ENCODE measurements at places on chromosomes 13 and 19.

DNA sequence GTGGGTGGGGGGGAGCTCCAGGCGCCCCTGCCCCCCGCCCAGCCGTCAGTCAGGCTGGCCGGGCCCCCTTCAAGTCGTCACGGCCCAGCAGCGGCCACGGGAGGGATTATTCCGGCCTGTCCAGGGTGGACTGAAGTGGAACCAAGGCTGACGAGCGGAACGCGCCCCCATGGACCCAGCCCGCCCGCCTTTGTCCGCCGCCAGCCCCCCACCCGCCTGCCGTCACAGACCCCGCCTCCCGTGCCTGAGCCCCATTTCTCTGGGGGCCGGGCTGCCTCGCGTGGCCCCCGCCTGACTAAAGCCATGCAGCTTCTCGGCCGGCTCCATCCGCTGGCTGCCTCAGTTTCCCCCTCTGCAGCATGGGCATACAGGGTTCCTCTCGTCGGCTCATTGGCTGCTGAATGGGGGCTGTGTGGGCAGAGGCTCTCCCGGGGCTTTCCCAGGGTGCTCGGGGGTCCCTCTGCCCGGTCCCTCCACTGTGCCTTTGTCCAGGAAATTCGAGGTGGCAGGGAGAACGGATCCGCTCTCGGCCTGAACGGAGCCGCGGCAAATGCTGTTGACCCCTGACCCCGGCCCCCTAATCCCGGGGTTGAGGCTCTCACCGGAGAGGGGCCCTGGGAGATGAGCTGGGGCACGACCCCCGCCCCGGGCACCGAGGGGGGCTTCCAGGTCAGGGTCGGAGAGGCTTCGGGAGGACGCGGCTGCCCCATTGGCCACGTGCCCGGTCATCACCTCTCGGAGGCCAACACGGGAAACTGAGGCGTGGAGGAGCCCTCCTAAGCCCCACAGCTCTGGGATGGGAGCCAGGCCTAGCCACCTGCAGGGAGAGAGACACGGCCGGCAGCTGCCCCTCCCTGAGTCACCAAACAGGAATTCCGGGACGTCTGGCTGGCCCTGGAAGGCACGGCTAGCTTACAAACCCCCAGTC, 27.4 kb downstream of the EFNA2 start:
- no peak for DNase-seq

DNA sequence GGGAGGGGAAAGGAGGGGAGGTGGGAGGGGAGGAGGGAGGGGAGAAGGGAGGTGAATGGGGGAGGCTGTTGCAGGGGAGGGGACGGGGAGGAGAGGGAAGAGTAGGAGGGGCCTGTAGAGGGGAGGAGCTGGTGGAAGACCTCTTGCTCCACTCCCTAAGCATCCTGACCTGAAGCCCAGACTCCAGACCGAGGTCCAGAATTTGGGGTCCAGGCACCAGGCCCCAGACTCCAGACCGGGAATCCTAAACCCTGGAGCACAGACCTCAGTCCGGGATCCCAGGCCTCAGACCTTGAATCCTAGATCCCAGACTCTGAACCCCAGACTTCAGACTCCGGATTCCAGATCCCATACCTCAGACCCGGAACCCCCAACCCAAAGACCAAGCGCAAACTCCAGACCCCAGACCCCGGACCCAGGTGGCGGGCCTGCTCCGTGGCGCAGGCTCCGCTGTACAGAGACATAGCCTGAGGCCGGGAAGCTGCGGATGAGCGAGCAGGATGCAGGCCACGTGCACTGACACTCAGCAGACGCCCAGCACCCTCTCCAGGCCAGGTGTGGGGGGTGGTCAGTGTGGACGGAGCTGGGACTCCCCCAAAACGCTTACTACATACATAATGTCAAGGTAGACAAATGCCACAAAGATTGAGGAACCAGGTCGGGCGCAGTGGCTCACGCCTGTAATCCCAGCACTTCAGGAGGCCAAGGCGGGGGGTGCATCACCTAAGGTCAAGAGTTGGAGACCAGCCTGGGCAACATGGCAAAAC, 710 bp upstream of the BTBD2 start:
- no peak for DNase-seq

GRCh38 chr13:45456196-45456972, 8.4 kb upstream of the COG3 start:
- DNase-seq, result no peak

DNA sequence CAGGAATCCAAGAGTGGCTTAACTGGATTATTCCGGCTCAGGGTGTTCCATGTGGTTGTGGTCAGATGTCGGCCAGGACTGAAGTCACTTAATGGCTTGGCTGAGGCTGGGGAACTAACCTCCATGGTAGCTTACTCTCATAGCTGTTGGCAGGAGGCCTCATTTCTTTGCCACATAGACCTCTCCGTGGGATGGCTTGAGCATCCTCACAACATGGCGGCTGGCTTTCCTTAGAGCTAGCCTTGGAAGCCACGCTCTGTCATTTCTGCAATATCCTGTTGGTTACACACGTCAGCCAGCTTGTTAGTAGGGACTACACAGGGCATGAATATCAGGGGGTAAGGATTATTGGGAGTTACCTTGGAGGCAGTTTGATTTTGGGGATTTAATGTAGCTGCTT, 5.1 kb downstream of the CRX start:
- DNase-seq, result no peak

- DNase-seq, result no peak
Measured at GRCh38 chr19:18107235-18107634, 9.7 kb downstream of the MAST3 start.

GRCh38 chr19:12052497-12053169, at the start of gene ZNF878:
TSS of gene ZNF878 (minus strand) at chr19:12052961. CDS start at chr19:12052801, 160 bp downstream.
- DNase-seq, result no peak

DNA sequence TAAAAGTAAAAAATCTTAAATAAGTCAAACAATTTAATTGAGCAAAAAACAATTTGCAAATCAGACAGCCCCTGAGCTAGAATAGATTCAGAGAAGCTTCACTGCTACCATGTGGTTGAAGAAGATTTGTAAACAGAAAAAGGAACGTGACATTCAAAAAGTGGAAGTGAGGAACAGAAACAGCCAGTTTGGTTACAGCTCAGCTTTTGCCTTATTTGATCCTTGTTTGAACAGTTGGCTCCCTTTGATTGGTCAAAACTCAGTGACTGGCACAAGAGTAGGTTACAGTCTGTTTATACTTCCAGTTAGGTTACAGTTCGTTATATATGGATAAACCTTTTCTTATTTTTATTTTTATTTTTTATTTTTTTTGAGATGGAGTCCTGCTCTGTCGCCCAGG, 5.8 kb downstream of the ZNF221 start:
- DNase-seq, result no peak

DNA sequence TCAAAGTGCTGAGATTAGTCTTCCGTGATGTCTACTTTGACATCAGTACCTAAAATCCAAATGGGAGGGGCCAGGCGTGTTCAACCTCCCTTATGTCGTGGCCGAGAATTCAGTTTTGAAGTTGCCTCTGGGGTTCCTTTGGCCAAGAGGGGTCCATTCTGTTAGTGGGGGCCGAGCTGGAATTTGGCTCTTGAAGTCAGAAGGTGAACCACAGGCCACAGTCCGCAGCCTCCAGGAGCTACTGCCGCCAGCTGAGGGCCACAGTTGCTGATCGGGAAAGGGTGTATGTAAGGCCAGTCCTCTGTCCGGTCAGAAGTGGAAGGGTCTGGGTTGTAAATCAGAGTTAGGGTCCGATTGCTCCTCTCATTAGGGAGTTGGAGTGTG, 31.0 kb downstream of the ATP11A start:
- DNase-seq, result no peak

DNA sequence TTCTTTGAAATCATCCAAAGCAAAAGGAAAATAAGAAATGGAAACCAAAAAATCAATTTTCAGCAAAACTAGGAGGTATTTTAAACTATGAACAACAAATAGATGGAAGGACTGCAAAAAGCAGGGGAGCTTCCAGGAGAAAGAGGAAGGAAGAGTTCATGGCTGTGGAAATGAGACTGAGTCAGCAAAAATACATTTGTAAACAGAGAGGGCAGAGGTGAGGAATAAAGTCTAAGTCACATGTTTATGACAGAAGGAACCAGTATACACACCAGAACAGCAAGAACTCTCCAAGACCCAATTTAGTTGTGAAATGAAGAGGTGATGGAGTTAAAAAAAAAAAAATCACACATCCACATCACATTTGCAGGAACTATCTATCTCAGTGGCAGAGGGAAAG, 69.6 kb downstream of the RNASEH2B start:
- DNase-seq, result no peak

- DNase-seq, result no peak
Measured at GRCh38 chr13:33453936-33454335, 168.4 kb upstream of the STARD13 start.

DNA sequence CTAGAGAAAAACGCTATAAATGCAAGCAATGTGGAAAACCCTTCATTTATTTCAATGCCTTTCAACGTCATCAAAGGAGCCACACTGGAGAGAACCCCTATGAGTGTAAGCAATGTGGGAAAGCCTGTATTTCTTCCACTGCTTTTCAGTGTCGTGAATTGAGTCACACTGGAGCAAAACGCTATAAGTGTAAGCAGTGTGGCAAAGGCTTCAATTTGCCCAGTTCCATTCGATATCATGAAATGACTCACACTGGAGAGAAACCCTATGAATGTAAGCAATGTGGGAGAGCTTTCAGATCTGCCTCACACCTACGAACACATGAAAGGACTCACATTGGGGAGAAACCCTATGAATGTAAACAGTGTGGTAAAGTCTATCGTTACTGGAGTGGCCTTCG, 27.4 kb downstream of the ZNF20 start:
- no peak for DNase-seq

DNA sequence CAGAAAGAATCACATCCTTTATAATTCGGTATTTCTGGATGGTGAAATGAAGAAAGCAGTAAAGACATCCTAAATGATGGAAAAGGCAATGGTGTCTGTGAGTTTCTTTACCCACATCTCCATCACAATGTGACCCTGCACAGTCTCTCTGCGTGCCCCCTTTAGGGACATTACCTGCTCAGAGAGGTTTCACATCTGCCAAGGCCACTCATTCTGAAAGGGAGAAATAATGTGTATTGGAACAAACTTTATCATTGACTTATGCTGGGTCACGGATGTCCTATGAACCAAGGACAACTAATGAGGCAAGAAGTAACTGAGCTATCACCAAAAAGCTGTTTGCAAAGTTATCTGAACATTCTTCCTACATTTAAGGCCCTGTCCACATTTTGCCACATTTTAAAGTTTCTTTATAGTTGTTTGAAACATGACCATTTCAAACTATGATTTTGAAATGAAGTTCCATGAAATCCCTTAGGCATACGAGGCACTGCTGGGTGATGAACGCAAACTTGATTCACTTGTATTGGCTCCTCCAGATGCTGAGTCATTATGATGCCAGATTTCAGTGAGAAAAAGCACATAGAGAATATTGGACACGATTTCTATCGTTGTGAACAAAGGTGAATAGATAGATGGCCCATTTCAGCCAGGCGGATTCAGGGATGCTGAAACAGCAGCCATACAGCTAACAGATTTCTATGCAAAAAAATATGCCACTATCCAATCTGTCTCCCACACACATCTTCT, 63.5 kb upstream of the HMGB1 start:
- DNase-seq, result no peak

- DNase-seq, result peak; percentile 14
Measured at GRCh38 chr13:29901710-29902631, 51.6 kb upstream of the UBL3 start.

GRCh38 chr13:68078874-68079273, 848.7 kb upstream of the PCDH9 start:
- DNase-seq, result no peak

DNA sequence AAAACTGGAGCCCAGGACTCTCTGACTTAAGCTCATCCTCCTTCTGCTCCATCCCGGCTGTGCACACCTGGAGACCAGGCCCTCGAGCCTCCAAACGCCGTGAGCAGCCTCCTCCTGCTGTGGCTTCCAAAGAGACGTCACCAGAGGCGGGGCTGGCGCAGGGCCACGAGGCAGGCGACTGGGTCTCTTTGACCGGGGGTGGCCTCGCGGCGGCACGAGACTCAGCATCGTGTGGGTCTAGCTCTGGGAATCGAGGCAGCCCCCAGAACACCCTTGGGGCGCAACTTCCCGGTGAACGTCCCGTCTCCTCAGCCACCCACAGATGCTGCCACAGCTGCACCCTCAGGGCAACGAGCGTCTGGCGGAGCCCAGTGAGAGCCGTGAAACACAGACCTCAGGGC, 22.8 kb downstream of the RASA3 start:
- DNase-seq, result no peak

GRCh38 chr19:4267901-4268815, 10.9 kb upstream of the SHD start:
- DNase-seq, result no peak

GRCh38 chr13:101139081-101139480, 277.2 kb downstream of the NALCN start:
- DNase-seq, result no peak

- DNase-seq, result no peak
Measured at GRCh38 chr19:51142119-51142518, at the start of gene SIGLEC7. TSS of gene SIGLEC7 (plus strand) at chr19:51142301. CDS start at chr19:51142370, 69 bp downstream.

- DNase-seq, result no peak
Measured at GRCh38 chr13:61339054-61339621, 76.5 kb downstream of the PCDH20 start.

DNA sequence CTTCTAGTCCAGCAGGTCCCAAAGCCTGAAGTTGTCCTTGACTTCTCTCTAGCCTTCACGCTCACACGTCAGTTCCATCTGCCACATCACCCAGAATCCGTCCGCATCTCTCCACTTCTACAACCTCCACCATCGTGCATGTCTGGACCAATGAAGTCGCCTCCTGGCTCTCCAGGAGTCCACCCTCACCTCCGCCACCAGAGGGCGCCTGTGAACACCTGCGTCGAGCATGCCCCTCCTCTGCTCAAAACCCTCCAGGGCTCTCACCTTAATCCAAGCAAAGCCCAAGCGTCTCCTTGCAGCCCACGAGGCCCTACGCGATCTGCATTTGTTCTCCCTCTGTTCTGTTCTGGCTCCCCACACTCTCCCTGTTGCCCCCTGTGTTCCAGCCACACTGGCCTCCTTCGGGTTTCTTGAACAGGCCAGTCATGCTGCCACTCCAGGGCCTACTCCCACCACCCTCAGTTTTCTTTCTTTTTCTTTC, 3.7 kb downstream of the USHBP1 start:
- DNase-seq, result peak; percentile 87

DNA sequence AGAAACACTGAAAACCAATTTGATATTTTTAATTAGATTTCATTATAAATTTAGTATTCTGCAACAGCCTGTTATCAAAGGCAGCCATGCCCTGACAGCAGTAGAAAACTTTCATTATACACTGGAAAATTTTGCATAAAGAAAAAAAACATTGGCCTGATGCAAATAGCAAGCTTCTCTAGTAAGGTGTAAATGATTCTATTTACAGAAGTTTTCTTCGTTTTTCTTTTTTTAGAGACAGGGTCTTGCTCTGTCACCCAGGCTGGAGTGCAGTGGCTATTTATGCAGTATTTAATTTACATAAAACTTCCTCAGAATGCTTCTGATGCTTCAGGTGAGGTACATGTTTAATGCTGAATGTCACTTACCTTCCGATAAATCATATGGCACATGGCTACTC, 67.0 kb downstream of the ABCC4 start:
- DNase-seq, result no peak

DNA sequence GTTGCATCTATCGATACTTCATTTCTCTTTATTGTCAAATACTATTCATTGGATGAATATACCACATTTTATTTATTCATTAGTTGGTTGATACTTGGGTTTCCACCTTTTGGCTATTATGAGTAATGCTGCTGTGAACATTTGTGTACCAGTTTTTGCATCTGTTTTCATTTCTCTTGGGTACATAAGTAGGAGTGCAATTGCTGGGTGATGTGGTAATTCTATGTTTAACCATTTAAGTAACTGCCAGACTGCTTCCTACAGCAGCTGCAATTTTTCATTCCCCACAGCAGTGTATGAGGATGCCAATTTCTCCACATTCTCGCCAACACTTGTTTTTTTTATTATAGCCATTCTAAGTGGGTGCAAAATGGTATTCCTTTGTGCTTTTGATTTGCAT, 2.6 kb downstream of the KCNJ14 start:
- DNase-seq, result no peak

- no peak for DNase-seq
Measured at GRCh38 chr13:44311011-44311780, 62.4 kb upstream of the SERP2 start.

Data from stimulated activated CD4-positive, alpha-beta T cell treated with anti-CD3 and anti-CD28 coated beads, Interleukin-1b, Interleukin-23, amount 100 ng/mL, for 1 hour (primary cell).